ENCODE measurements at places on chromosomes 4 and X.

GRCh38 chr4:8821151-8821950 lies 50.3 kb downstream of the HMX1 start:
- no peak for DNase-seq

GRCh38 chr4:104022831-104023230 lies 303.0 kb upstream of the TACR3 start:
- no peak for DNase-seq

DNA sequence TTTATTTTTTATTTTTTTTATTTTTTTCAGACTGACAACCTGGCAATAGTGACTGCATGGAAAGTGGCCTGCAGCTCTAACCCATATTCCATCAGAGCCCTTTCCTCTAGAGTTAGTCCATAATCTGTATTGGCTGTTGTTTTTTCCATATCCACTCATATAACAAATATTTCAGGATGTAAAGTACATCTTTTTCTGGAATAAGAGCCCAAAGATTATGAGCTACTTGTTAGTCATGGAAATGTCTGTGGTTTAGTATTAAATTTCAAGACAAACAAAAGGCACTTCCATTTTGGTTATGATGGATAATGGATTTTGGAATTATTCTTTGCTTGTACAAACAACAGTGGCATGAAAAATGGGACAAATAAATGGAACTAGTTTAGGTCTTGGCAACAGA lies 296.0 kb upstream of the HS3ST1 start:
- no peak for DNase-seq

DNA sequence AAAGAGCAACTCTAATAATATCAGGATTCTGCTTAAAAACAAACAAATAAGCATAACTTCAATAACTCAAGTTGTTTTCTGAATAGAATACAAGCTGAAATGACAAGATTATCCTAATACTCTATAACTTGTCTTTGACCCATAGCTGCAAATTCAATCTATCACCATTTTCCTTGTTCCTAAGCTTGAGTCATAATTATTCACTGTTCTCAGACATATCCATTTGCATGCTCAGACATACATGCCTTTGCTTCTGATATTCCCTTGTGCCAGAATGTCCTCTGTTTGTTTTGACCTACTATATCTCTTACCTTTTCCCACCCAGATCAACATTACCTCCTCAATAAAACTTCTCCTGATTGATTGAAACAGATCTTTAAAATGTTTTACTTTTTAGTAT lies 109.7 kb downstream of the SNCA start:
- DNase-seq = no peak

GRCh38 chr4:2832309-2832980 lies 11.2 kb upstream of the ADD1 start:
- no peak for DNase-seq

DNA sequence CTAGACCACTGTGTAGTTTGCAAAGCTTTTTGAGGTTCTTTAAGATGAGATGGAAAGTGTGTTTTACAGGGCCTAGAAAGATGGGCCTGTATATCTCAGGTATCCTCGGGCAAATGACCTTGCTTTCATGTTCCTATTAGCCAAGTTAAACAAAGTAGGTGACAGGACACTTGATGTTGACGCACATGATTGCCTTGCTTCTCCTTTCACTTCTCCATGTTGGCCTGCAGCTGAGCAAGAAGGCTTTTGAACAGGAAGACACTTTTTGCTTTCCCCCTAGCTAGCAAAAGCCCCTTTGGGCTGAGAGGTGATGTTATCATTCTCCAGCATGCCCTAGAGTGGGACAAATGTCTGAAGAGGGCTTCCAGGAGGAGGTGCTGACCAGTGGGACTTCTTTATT lies 202.1 kb downstream of the GPC3 start:
- no peak for DNase-seq

- DNase-seq = no peak
Measured at GRCh38 chrX:111259559-111259958, 10.7 kb downstream of the CAPN6 start.

- no peak for DNase-seq
Measured at GRCh38 chrX:22300130-22300529, 27.4 kb downstream of the CBLL2 start.

GRCh38 chr4:54109241-54110018 lies 9.5 kb downstream of the GSX2 start:
- DNase-seq = no peak

- DNase-seq = no peak
Measured at GRCh38 chr4:183335369-183335940, 13.2 kb upstream of the CLDN24 start.

GRCh38 chr4:180635281-180635680 lies 1607.9 kb upstream of the TENM3 start:
- no peak for DNase-seq

GRCh38 chr4:21184788-21185187 lies 484.5 kb downstream of the PACRGL start:
- DNase-seq = no peak

DNA sequence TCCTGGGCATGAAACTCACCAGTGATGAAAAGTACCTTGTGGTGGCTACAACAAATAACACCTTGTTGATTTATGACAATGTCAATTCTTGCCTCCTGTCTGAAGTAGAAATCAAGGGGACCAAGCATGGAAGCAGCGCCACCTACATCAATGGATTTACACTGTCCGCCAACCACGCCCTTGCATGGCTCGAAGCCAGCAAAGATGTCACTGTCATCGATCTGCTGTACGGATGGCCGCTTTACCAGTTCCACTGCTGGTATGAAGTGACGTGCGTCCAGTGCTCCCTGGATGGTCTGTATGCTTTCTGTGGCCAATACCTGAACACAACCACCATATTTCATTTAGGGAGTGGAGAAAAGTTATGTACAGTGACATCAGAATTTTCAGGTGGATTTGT lies 200.5 kb downstream of the NWD2 start:
- no peak for DNase-seq

DNA sequence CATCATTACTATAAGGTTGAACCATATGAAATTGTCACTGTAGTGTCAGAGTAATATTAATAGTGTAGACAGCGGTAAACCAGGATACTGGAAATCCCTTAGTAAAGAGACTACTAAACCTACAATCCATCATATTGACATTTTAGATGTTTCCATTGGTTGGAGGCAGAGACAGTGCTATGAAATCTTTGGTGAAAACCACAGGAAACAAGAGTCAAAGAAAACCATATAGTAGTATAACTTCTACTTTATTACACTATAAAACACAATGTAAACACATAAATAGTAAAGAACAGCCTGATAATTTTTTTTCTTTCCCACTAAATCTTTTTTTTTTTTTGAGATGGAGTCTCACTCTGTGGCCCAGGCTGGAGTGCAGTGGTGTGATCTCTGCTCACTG lies 15.9 kb downstream of the RELL1 start:
- DNase-seq = no peak

DNA sequence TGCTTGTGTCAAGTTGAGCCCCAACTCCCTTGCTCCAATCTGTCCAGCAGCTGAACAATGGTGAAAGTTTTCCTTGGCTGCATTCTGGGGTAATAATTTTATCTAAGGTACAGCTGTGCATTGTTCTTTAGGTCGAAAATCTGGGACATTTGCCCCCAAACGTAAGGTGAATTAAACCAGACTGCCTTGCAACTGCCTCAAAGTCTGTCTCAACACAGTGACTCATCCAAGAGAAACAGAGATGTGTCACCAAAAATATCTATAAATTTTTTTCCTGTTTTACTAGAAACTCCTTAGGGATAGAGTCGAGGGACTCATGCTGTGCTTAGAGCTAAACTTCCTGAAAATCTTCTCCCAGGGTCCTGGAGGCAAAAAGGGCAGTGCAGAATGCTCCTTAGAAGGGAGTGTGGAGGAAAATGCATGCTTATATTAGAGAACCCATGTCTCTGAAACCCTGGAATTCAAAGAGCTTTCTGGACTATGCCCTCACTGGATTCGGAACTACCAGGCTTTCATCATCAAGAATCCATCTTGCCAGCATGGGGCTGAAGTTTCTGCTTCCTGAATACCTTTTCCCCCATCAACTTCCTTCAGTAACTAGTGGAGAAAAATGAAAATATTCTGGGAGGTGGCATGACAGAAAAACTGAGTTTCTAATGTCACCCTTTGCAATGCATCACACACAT lies 115.7 kb downstream of the PALLD start:
- no peak for DNase-seq

DNA sequence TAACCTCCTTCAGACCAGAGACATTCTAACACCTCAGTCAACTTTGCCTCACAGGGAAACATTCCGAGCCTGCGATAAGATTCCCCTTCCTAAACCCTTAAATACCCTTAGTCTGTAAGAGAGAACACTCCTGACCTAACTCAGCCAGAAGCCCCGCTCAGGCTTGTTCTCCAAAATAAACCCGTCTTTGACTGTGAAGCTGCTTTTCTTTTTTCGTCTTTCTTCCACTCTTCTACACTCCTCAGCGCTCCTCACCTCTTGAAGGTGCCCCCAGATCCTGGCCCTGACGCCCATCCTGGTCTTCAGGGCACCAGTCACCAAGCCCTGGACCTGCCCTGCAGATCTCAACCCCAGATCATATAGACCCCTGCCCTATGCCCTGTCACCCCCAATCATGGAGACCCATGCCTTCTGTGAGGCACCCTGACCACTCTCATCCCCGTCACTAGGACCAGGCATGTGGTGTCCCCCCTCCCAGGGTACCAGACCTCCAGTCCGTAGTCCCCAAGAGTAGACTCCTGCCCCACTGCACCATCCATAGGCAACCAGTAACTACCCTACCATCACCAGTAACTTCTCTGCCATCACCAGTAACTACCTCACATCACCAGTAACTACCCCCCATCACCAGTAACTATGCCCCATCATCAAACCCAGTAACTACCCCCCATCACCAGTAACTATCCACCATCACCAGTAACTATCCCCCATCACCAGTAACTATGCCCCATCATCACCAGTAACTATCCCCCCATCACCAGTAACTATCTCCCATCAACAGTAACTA lies 3.5 kb downstream of the ASMTL start:
- no peak for DNase-seq

- DNase-seq = no peak
Measured at GRCh38 chrX:3326681-3327080, 19.8 kb downstream of the MXRA5 start.

DNA sequence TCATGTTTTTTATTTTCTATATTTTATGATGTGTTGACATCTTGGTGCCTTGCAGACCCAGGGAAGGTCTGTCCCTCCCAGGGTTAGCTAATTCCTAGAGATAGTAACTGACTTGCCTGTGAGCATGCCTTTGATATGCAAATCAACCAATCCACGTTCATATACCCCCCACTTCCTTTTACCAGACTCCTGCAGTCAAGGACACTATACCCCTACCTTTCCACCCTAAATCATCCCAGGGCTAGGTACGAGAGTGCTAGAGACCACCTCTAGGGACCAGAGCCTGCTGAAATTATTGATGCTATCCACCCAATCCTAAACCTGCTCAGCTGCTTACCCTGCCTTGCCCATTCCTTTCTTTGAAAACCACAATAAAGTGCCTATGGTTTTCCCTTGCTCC lies 7.5 kb upstream of the PHEX start:
- DNase-seq = no peak

- DNase-seq = no peak
Measured at GRCh38 chr4:121428721-121429120, 47.9 kb upstream of the QRFPR start.

GRCh38 chr4:139011225-139011950 lies 4.2 kb upstream of the NOCT start:
- no peak for DNase-seq

- DNase-seq = no peak
Measured at GRCh38 chr4:106385853-106386393, 17.3 kb upstream of the GIMD1 start.

- DNase-seq = no peak
Measured at GRCh38 chr4:46484881-46485280, 95.0 kb upstream of the GABRA2 start.

- DNase-seq = no peak
Measured at GRCh38 chrX:153903238-153903980, 1.1 kb upstream of the AVPR2 start.

DNA sequence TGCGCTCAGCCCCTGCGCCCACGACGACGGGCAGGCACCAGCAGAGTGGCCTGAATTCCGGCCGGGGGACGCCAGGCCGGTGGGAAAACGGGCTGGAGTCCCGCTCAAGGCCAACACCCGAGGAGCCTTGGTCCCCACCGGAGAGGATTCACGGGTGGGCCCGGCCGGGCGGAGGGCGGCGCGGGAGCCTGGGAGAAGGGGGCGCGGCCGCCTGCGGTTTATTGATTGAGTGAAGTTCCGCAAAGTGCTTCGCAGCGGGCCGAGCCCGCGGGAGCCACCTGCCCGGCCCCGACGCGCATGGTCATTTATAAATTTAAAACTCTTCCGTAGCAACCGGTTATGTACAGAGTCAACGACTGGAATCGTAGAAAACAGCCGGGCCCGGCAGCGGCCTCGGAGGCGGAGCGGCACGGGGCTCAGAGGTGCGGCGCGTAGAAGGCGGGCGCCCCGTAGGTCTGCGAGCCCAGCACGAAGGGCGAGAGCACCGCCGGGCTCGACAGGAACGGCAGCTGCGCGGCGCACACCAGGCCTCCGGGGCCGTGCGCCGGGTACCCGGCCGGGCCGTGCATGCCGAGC lies 3.6 kb downstream of the NKX1-1 start:
- no peak for DNase-seq

GRCh38 chr4:71262161-71262560 lies 76.7 kb upstream of the SLC4A4 start:
- no peak for DNase-seq

GRCh38 chrX:49934148-49934547 lies 11.8 kb downstream of the CLCN5 start:
- DNase-seq = no peak

- DNase-seq = no peak
Measured at GRCh38 chr4:148053298-148054003, 321.6 kb downstream of the ARHGAP10 start.

DNA sequence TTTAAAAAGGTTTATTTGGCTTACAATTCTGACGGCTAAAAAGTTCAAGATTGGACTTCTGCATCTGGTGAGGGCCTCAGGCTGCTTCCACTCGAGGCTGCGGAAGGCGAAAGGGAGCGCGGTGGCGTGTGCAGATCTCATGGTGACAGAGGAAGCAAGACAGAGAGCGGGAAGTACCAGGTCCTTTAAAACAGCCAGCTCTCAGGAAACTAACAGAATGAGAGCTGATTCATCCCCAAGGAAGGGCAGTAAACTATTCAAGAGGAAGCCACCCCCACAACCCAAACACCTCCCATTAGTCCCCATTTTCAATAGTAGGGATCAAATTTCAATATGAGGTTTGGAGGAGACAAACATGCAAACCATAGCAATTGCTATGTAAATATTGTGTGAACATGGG lies 2144.2 kb upstream of the AGA start:
- no peak for DNase-seq
